ENCODE measurements at places on chromosomes 6 and 20. TPM values are rescaled to one million over a fixed set of nuclear protein-coding genes. Genes with fewer than 3 reads are reported as not detected.

- DNase-seq = no peak
Measured at GRCh38 chr6:159609652-159610178, 83.3 kb downstream of the SOD2 start.

- no peak for DNase-seq
Measured at GRCh38 chr6:54238396-54238795, 69.8 kb upstream of the TINAG start.

- DNase-seq = no peak
Measured at GRCh38 chr20:5030348-5031205, 29.3 kb upstream of the SLC23A2 start.

DNA sequence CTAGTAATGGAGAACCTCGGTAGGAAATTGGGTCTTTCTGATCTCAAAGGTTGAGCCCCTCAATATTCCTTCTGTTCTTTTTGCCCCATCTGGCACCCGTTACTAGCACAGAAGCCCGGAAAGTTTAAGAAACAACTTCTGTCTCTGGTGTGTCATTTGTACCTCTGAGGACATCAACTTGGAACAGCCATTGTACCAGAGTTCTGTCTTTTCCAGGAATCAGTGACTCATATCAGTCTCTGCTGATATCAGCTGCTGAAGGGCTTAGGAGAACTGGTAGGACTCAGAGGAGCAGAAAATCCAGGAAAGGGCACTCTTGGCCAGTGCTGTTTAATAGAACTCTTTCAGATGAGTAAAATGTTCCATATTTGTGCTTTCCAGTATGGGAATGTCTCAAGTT lies 78.3 kb upstream of the CHD6 start:
- no peak for DNase-seq

GRCh38 chr6:108568101-108568500 lies 7.4 kb downstream of the FOXO3 start:
- DNase-seq = no peak

DNA sequence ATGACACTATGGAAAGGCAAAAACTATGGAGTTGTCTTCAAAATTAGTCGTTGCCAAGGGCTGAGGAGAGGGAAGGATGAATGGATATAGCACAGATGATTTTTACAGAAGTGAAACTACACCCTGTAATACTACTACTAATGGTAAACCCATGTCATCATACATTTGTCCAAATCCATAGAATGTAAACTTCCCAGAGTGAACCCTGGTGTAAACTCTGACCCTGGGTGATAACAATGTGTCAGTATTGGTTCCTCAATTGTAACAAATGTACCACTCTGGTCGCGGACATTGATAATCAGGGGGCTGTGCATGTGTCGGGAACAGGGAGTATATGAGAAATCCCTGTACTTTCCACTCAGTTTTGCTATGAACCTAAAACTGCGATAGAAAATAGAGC lies 72.2 kb downstream of the CNBD2 start:
- DNase-seq = no peak

- DNase-seq = no peak
Measured at GRCh38 chr6:79702691-79703090, 71.6 kb downstream of the SH3BGRL2 start.

DNA sequence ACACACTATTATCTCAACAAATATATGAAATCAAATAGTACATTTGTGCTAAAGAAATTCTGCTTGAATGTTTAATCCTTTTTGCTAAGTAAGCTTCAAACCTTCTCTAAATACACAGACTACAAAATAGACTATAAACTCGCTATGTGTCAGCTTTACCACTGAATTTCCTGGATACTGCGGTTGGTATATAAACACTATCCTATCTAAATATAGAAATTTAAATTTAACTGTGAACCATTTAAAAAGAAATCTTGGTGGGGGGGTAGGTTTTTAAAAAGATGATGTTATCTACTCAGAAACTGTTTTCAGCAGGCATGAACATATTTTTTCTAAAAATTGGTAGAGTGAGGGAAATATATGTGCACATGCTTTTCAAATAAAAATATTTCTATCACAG lies 306.5 kb upstream of the RUNX2 start:
- DNase-seq = no peak

- no peak for DNase-seq
Measured at GRCh38 chr6:23091795-23092194, 522.4 kb downstream of the HDGFL1 start.

DNA sequence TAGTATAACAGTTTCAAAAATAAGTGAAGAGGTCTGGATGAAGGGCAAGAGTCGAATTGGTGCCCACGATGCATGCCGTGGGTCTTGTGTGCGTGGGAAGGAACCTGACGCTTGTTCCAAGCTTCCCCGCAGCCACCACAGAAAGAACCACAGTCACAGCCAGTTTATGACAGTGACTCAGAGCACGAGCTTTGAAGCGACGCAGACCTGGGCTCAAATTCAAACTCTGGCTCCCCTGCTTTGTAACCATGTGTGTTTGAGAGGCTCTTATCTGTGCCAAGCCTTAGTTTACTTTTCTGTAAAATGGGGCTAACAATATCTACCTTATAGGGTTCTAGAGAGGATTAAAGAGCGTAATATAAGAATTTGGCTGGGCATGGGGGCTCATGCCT lies 65.5 kb downstream of the SYNJ2 start:
- DNase-seq = no peak

DNA sequence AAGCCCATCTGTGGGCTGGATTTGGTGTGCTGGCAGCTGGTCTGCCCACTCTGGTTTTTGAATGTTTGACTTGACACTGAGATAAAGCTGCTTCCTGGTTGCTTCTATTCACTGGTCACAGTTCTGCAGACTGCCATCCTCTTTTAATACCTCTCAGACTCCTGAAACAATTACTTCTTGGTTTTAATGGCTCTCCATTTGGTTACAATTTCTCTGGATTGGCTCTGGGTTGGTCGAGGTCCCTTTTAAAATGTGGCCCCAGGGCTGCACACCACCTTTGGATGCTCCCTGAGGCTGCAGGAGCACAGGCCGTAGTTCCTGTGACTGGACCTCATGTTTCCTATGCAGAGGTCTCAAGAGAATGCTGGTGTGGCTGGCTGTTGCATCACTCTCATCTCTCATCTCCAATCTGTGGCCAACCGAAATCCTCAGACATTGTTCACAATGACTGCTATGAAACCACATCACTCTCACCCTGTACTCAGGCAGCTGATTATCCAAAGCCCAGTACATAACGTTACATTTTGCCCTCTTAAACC lies 98.5 kb downstream of the INSM1 start:
- peak; percentile 60 for DNase-seq

DNA sequence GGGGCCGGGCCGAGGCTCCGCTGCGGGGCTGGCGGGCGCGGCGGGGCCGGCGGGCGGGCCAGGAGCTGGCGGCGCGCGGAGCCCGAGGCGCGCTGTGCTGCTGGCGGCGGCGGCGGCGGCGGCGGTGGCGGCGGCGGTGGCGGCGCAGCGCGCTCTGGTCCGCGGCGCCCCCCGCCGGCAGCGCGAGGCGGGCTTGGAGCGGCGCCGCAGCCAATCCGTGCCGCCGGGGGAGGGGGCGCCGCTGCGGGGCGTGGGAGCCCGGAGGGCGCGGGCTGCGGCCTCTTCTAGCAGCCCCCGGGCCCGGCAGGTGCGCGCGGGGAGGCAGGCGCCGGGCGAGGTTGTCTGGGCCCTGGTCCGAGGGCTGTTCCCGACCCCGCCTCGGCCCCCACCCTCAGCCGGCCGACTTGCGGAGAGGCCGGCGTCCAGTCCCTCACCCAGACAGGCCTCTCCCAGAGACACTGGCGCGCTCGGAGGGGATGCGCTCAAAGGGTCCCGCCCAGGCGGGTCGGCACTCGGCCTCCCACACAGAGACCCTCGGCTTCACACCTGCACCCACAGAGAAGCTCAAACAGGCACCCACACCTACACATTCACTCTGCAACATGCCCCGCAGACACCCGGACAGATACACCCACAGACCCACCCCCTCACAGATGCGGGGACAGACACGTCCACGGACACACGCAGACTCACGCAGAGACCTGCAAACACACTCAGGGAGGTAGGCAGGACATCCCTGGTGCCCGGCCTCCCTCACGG lies at the start of gene RIMS4:
Gene RIMS4 (minus strand): TSS at position 156 of the 759 bp plus-strand sequence. CDS start 275 bp downstream, outside the sequence.
- peak; percentile 41 for DNase-seq

DNA sequence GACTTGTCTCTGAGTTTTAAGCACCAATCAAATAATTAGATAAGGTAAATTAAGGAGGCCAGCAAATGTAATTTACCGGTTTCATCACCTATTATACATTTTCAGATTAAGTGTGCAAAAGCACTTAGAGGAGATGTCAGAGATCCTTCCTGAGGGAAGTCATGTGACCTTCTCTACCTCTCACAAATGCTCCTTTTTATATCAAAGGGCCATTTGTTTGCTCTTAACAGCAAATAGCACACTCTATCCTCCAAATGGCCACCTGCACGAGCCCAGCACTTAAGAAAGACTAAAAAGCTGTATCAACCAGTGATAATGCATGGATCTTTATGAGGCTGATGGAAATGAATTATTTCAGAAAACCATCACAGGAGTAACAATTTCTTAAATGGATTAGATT lies 149.4 kb downstream of the ELOVL4 start:
- DNase-seq = no peak

DNA sequence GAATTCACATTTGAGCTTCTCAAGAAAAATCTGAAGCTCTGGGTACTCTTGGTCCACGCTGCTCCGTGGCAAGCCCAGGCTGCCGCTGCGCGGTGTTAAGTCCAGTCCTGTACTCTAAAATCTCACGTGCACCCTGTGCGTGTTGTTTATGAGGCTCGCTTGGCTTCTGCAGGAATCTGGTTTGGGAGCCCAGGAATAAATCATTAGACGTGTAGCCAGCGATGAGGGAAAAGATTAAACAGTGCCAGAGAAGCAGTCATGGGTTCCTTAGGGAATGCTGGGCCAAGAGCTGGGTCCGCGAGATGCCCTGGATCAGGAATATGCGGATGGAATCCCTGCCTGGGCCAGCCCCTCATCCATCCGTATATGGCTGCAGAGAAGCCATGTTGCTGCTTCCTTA lies 87.3 kb downstream of the KCNB1 start:
- no peak for DNase-seq

DNA sequence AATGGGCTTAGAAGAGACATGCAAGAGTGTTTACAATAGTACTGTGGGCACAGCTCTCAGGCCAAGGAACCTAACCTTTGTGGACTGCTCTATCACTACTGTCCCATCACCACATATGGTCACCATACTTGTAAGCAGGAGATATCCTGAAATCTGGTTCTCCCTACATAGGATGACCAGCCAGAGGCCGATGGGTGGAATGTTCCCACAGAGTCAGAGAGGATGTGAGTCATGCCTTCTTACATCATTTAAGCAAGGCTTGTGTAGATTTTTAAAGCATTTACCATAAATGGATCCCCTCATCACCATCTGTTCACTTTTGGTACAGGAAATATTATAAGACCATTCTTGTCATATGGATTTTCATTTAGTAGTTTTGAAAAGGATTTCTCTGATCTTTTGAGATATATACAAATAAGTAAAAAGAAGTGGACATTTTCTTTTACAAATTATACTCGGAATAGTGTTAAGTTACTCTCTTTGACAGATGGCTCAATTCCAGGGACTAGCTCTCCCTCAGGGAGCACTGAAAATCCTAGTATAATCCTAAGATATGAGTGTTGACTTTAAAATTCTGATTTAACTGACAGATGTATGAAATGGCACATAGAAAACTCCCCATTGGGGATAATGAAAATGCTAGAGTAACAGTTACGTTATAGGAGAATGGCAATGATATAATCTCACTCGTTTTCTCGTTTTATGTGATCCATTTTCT lies 6.6 kb downstream of the HTR1B start:
- peak; percentile 45 for DNase-seq

- DNase-seq = peak; percentile 90
Measured at GRCh38 chr20:11207749-11208502, 534.1 kb upstream of the JAG1 start.

DNA sequence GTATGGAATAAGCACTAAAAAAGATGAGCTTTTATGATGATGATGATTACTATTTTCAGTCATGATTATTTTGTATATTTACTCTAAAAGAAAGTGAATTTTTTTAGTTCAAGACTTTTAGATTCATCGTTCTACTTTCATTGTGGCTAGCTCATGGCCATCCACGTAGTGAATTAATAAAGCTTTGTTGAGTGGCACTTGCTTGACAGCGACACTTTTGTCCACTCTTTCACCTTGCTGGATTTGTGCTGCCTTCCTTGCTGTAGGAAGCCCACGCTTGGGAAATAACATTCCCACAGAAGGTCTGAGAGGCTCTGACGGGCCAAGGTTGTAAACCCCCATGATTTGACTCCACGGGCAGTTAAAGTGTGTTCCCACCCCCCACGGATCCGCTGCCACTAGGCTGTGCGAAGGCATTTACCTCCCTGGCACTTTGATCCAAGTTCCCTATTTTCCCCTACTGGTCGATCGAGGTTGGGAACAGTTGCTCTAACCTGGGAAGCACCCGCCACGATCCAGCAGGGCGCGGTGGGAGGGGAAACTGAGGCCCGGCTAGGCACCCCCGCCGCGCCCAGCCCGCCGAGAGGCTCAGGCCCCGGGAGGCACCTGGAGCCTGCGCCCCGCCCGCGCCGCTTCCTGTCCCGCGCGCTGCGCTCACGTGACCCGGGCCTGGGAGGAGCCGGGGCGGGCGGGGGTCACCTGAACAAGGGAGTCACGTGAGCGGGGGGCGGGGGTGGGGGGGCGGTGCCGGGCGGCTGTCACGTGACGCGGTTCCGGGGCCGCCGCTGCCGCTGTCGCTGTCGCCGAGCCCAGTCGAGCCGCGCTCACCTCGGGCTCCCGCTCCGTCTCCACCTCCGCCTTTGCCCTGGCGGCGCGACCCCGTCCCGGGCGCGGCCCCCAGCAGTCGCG lies at the start of gene IGF2R:
Gene IGF2R (plus strand): TSS at position 788 of the 909 bp plus-strand sequence. CDS start 165 bp downstream, outside the sequence.
- DNase-seq = peak; percentile 77

DNA sequence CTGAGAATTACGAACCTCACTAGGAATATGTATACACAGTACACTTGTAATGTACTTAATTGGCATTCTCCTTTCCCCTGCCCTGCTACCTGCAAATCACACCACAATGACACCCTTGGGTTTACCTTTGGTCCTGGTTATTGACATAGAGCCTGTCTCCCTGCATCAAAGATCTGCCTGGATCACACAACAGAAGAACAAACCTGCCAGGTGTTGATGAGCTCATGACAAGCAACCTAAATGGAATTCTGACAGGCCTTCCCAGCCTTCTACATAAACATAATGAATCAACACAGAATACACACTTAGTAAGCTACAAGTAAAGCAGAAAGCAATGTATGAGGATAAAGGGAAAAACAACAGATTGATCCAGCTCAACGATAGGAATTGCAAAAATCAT lies 95.6 kb downstream of the HDGFL1 start:
- no peak for DNase-seq

- DNase-seq = no peak
Measured at GRCh38 chr6:61949971-61950370, 336.1 kb downstream of the KHDRBS2 start.

- peak; percentile 43 for DNase-seq
Measured at GRCh38 chr20:32749914-32750637, 6.8 kb upstream of the COMMD7 start.

- DNase-seq = no peak
Measured at GRCh38 chr6:165766457-165766856, 103.4 kb upstream of the PDE10A start.

- DNase-seq = no peak
Measured at GRCh38 chr6:16292942-16293341, 54.6 kb downstream of the GMPR start.

The SLC26A8 gene
- not detected for total RNA-seq

The NOL7 gene
- total RNA-seq = 170 TPM

The SEMG1 gene
- total RNA-seq = not detected

The NKAIN2 gene
- not detected for total RNA-seq

The DNAH8 gene
- not detected for total RNA-seq

The CRISP3 gene
- not detected for total RNA-seq

The NKX2-4 gene
- total RNA-seq = 1.8 TPM

The CST4 gene
- total RNA-seq = not detected
